ENCODE measurements at places on chromosomes 11 and 22.
A peak's percentile ranks its signal among the peaks of the same experiment; 100 is the strongest.

GRCh38 chr11:64713016-64713707 is 9.8 kb downstream of the NRXN2 start:
- no peak for DNase-seq

DNA sequence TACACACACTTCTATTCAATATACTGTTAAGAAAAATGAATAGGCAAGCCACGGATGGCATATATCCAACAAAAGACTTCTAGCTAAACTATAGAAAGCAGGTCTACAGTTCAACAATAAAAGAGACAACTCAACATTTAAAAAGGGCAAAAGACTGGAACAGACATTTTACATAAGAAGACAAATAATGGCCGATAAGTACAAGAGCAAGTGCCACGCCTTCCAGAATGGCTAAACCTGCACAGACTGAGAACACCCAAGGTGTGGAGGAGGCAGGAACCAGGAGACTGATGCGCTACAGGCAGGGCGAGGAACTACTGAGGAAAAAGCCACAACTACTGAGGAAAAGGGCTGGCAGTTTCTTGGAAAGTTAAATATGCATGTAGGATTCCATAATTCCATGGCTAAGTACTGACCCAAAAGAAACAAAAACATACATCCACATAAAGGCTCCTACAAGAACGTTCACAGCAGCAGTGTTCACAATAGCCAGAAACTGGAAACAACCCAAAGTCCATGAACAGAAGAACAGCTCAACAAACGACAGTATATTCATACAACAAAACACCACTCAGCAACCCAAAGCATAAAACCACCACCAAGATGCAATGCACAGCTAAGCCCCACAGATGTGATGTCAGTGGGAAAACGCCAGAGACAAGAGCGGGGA is 9.6 kb upstream of the MOB2 start:
- no peak for DNase-seq

DNA sequence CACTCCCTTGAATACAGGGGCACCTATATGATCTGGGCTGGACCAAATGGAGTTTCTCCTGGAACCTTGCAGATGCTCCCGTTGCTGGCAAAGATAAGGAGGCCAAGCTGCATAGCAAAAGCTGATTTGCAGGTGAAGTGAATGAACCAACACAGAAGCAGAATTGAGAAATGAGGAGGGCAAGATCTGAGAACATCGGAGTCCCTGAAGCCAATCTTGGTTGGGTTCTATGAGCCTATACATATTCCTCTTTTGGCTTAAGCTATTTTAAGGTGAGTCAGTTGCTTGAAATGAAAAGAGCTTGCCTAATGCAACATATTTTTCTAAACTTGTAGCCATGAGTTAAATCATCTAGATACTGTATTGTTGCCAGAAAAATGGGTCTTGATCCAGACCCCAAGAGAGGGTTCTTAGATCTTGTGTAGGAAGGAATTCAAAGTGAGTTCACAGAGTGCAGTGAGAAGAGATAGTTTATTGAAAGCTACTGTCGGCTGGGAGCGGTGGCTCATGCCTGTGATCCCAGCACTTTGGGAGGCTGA is 23.5 kb downstream of the WEE1 start:
- DNase-seq = no peak

DNA sequence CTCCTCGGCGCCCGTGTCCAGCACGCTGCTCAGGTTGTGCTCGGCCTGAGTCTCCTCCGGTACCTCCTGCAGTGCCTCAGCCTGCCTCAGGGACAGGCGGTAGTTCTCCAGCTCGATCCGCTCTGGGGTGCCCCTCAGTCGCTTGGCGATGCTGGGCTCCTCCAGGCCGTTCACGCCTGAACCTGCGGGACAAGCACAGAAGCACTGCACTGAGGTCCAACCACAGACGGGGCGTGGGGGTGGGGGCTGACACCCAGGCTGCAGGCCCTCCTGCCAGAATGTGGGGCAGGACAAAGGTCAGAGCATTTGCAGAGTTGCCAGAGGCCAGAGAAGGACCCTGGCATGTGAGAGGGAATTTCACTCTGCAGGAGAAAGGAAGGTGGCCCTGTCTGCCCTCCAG is 67.6 kb upstream of the BID start:
- no peak for DNase-seq

DNA sequence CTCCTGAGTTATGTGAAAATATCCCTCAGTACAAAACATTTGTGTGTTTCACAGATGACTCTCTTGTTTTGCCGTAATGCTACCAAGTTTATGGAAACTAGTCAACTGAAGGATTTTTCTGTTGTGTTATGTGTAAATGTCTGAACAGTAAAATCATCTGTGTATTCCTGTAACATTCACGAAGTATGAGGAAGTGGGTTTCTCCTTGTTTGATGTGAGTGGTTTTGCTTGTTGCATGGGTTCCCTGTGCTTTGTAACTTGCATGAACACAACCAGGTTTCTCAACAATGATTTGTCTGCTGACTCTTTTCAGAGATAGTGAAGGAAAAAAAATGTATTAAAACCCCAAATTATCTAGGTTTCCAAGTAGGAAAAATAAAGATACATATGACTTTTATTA is 138.1 kb downstream of the PGR start:
- DNase-seq = no peak

DNA sequence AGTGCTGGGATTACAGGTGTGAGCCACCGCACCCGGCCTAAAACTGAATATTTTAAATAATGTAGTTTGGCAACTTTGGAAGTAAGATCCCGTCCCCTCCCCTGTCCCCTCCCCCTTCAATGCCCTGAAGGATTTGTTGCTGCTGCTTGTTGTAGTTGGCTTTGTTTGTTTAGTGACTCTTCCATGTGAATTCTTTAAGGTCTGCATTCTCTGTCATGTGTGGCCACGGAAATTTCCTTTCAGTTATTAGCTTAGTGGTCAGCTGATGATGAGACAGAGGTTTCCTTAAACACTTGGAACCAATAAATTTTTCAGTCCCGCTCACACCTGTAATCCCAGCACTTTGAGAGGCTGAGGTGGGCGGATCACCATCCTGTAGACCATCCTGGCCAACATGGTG is 109.9 kb downstream of the MPPED1 start:
- DNase-seq = no peak

GRCh38 chr11:27976262-27976661 is 131.7 kb downstream of the KIF18A start:
- no peak for DNase-seq

DNA sequence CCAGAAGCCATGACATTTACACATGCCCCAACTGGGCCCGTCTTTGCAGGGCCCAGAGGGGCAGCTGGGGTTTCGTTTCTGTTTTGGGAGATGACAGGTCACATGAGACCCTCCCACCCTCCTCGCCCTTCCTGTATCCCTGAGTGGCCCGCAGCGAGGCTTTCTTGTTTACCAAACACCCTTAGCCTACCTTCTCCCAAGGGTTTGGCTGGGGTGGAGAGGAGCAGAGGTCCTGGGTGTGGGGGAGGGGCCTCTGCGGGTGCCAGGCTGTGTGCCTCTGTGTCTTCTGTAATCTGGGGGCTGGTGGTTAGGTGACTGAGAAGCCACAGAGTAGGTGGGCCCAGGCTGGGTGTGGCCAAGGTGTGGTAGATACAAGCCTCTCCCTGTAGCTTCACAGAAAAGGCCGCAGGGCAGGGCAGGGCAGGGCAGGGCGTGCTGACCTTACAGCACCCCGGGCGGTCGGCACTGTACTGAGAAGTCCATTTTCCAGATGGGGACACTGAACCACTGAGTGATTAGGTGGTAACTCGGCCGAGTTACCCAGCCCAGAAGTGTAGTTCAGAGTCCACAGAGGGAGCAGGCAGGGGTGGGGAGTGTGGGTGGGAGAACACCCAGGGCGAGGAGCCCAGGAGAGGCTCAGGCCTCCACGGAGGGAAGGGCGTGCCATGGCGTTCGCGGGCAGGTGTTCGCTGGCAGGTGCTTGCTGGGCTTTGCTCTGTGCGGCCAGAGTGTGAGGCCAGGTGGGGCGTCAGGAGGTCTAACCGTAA is 8.7 kb downstream of the PRR5 start:
- DNase-seq = no peak

GRCh38 chr11:131447898-131448297 is 77.5 kb downstream of the NTM start:
- no peak for DNase-seq

GRCh38 chr11:73335204-73335923 is 27.3 kb downstream of the ARHGEF17 start:
- peak; percentile 48 for DNase-seq

GRCh38 chr11:94032725-94033124 is 11.6 kb downstream of the HEPHL1 start:
- DNase-seq = no peak

- no peak for DNase-seq
Measured at GRCh38 chr11:76245720-76246119, 39.4 kb upstream of the WNT11 start.

DNA sequence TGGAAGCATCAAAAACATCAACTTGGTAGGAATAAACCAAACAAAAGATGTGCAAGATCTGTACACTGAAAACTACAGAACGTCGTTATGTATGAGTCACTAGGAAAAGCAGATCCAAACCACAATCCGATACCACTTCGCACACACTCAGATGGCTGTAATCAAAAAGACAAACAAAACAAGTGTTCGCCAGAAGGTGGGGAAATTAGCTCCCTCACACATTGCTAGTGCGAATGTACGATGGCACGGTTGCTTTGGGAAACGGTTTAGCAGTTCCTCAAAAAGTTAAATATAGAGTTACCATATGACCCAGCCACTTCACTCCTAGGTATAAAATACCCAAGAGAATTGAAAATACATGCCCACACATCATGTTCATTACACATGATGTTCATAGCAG is 14.8 kb upstream of the CARD10 start:
- no peak for DNase-seq

- no peak for DNase-seq
Measured at GRCh38 chr11:93478841-93479240, 64.3 kb downstream of the SMCO4 start.

DNA sequence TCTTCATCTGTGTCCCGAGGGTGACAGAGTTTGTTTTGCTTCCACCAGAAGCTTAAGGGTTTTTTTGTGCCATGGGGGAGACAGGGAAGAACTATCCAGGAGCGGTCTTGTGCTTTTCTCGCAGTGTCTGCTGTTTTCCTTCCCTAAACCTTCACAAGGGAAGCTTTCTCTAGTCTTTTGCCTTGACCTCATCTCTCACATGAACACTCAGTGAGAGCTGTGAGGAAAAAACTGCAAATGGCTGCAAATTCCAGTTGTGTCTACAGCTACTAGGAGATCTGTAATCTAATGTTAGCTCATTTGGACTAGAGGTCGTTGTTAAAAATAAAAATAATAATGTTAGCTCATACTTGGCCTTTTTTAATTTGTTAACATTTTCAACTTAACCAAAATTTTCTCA is 264.7 kb upstream of the SESN3 start:
- no peak for DNase-seq

GRCh38 chr11:133382131-133382812 is 150.0 kb downstream of the OPCML start:
- no peak for DNase-seq

DNA sequence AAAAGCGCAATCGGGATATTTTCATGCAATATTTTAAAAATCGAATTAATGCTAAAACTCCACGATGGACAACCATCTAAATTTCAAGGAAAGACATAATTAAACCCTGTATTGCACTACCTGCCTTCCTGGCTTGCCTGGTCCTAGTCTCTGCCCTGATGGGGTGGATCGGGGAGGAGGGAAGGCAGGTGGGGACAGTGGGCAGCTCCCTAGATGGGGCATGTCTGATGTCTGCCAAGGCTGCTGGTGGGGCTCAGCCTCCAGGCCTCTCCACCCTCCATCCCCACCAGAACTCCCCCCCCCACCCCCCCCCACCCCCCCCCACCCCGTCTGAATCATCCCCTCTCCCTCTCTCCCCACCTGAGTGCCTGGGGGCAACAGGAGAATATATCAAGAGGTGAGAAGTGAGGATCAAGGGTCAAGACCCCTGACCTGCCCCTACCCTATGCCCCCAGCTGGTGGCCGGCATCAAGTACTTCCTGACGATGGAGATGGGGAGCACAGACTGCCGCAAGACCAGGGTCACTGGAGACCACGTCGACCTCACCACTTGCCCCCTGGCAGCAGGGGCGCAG is 650 bp downstream of the CST6 start:
- no peak for DNase-seq

GRCh38 chr22:36010882-36011281 is 17.7 kb downstream of the RBFOX2 start:
- DNase-seq = no peak

DNA sequence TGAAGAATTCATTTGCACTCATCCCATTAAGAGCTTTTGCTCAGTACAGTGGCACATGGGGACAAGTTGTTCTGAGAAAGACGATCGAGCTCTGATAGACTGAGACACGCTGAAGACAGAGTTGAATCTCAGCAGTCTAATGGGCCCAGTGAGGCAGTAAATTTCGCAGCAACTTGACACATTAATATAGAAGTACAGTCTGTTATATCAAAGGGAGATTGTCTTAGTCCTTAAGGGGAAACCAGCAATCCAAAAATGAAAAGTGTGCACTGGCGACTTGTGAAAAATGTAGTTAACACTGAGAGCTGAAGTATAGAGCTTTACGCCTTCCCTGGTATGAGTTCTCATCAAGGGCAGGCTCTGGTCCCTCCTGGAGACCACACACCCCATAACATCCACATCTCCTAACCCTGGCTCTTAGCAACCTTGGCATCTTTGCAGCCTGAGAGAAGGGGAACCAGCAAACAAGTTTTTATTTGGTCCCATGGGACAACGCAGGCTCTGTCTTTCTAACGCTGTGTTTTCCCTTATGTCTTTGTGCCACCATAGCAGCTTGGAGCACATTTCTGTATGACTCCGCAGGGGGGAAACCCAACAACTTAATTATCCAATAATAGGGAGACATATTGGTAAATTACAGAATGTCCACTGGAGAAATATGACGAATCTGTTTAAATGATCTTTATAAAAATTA is 952.5 kb downstream of the OPCML start:
- DNase-seq = no peak

GRCh38 chr11:28529540-28530410 is 421.6 kb downstream of the METTL15 start:
- no peak for DNase-seq

DNA sequence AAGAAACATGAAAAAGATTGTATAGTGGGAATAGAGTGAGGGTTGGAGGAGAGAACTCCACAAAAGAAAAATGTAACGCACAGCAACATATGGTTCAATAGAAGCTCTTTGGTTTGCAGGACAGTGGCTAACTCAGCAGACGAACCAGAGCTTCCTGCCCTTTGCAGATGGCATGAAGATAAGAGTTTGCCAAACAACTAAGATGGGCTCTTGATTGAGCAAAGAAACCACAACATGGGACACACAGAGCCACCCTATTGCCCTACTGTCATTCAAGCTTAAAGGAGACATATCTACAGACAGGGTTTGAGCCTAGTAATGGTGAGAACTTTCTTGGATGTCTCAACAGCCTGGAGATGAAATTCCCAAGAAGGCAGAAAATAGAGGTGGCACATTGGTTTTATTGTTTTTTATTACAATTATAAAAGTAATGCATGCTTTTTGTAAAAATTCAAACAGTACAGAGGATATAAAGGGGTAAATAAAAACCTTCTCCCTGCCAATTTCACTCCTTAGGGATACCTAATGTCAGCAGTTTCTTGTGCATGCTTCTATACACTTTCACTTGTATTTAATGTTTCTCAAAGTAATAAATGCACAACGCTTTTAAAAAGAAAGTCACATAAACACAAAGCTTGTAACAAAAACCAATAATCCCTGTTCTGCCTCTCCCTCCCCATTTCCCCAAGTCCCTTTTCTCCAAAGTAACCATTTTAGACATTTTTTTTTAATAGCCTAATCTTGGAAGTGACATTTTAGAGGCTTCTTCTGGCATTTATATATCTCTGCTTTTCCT is 63.7 kb downstream of the COPB1 start:
- DNase-seq = peak; percentile 46

- no peak for DNase-seq
Measured at GRCh38 chr11:82831364-82831763, 68.9 kb downstream of the PRCP start.

- DNase-seq = no peak
Measured at GRCh38 chr11:117946156-117946841, 17.1 kb upstream of the TMPRSS13 start.
